NB4 (cell line): ENCODE measurements at places on chromosomes 16 and 17.

DNA sequence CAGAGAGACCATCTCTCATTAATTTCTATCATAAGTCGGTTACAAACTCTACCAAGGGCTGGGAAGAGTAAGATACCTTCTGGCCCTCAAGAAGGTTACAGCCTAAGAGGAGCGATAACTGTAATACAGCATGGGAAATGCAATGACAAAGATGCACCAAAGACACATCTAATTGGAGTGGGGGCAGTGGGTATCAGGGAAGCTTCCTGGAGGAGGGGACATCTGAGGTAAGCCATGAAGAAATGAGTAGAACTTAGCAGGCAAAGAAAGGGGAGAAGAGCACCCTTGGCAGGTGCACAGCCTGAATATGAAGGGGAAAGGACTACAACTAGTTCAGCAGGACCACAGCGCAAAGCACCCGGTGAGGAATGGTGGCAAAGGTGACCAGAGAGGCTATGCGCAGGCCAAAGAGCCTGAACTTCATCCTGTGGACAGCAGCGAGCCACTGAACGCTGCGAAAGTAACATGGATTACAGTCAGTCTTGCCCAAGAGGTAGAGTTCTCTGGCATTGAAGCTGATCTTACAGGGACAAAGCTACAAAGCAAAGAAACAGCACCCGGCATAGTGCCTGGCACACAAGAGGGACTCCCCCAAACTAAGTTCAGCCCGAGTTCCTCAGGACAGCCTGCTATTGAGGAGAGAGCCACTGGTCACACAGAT lies 2.8 kb downstream of the TBC1D10B start:
- DNase-seq: no peak

DNA sequence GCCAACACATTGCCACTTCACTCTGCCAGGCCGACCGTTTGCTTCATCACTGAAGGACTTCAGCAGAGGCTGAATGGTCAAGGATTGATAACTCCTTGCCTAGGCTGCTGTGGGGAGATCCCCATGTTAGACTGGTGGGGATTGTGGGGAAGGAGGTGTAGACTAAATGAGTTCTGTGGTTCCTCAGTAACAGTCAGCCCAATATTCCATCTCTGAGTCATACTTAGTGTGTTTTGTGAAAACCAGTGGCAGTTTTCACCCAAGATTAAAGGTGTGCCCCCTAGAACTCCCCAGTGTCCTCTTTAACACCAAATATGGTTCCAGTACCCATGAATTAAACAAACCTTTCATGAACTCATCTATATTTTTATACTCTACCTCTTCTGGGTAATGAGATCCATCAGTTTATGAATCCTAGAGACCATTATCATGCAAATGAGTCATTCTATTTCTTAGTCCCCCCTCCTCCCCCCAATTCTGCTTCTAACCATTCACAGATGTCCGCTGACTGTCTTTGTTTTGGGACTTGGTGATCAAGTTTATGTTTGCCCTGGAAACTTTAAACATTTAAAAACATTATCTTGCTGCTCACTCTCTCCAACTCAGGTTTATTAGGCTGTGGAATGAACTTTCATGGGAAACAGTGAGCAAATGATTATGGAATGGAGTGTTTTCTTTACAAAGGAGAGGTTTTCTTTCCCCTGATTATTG lies 66.8 kb upstream of the GAS7 start:
- DNase-seq: no peak

GRCh38 chr17:57905875-57906455 lies 49.2 kb downstream of the CUEDC1 start:
- DNase-seq: no peak

GRCh38 chr17:41919165-41919817 lies 540 bp upstream of the ACLY start:
- DNase-seq: no peak

- no peak for DNase-seq
Measured at GRCh38 chr17:77315551-77316190, 174.9 kb downstream of the SEC14L1 start.

- no peak for DNase-seq
Measured at GRCh38 chr16:22678311-22678710, 135.7 kb upstream of the HS3ST2 start.
